ENCODE measurements at places on chromosomes 1 and 21.
A peak's percentile ranks its signal among the peaks of the same experiment; 100 is the strongest.

GRCh38 chr21:45893740-45894449, 87.7 kb upstream of the COL6A1 start:
- DNase-seq = no peak

GRCh38 chr21:31403596-31404333, 59.7 kb upstream of the TIAM1 start:
- no peak for DNase-seq

GRCh38 chr1:70890408-70890807, 157.2 kb downstream of the PTGER3 start:
- DNase-seq = no peak

GRCh38 chr1:244322791-244323521, 128.8 kb downstream of the ADSS2 start:
- DNase-seq = peak; percentile 26

DNA sequence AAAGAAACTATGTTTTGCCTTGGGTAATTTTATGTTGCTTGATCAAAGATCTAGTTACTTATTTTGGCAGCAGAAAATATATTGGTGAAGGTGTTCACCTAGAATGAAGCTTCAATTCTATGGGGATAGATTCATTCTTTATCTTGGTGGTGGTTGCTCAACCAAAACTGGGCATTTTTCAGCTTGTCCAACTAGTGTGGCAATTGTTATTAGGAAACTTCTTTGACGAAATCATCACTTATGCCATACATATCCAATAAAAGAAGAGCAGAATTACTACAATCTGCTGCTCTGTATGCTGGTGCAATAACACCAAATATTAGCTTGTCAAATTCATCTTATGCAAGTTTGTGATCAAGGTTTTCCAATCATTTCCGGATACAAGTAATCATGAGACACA, 26.8 kb upstream of the TMPRSS15 start:
- DNase-seq = no peak

DNA sequence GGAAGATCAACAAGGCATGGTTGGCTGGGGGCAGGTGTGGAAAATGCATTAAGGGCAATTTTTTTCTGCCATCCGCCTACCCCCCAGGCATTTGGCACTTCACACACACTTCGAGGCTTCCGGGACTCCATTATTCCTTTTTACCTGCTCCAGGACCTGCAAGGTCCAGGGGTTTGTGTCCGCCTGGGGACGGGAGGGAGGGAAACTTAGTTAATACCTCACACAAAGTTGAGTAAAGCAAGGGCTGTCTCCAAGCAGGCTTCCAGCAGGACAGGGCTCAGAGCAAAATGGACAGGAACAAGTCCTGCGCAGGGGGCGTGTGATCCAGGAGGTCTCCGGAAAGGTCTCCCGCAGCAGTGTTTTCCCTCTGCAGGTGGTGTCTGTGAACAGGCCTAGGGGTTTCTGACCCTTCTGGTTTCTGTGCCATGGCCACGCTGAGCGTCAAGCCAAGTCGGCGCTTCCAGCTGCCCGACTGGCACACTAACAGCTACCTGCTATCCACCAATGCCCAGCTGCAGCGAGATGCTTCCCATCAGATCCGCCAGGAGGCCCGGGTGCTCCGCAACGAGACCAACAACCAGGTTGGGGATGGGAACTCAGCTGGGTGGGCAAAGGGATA, 712 bp downstream of the TEKT2 start:
- no peak for DNase-seq
